ENCODE measurements at places on chromosomes 5 and 9. TPM values are rescaled to one million over a fixed set of nuclear protein-coding genes. Genes with fewer than 3 reads are reported as not detected.

GRCh38 chr9:132381966-132382541, 24.6 kb downstream of the TTF1 start:
- DNase-seq = peak; percentile 90

GRCh38 chr5:133457439-133458355, 154.6 kb downstream of the FSTL4 start:
- no peak for DNase-seq

The F12 gene
- total RNA-seq = 7.1 TPM

- DNase-seq = no peak
Observed at GRCh38 chr5:120538149-120538548, 74.0 kb downstream of the PRR16 start.

DNA sequence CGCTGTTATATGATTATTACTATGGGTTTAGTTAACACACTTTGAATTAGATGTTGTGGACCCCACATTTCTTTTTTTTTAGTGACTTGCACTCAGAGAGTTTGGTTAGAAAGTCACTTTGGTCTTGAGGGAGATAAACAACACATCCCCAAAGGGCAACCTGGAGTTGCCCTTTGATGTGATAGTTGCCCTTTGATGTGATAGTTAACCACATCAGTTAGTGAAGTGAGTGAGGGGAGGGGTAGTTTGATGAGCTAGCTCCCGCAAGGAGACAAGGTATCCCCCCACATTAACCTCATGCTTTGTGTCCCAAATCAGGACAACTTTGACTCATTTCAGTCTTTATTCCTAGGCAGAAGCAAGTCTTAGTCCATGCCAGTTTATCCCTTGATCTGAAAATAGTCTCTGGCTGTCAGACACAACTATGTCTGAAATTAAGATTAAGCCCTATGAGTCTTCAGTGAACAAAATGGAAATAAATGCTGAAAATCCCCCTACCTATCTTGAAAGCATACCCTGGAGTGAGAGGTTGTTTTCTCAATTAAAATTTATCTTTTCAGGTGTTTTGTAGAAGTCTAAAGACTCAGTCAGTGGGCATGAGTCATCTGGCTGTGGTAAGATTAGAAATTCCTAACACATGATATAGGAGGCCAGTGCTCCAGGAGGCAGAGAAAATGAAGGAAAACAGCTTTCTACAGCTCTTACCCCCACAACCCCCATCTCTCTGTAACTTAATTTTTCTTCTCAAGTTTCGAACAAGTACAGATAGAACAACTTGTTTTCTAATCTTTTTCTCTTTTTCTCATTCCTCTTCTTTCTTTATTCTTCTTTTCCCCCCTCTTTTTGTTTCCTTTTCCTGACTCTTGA, 208.9 kb upstream of the DMRTA1 start:
- DNase-seq = no peak

The ARSI gene
- not detected for total RNA-seq

DNA sequence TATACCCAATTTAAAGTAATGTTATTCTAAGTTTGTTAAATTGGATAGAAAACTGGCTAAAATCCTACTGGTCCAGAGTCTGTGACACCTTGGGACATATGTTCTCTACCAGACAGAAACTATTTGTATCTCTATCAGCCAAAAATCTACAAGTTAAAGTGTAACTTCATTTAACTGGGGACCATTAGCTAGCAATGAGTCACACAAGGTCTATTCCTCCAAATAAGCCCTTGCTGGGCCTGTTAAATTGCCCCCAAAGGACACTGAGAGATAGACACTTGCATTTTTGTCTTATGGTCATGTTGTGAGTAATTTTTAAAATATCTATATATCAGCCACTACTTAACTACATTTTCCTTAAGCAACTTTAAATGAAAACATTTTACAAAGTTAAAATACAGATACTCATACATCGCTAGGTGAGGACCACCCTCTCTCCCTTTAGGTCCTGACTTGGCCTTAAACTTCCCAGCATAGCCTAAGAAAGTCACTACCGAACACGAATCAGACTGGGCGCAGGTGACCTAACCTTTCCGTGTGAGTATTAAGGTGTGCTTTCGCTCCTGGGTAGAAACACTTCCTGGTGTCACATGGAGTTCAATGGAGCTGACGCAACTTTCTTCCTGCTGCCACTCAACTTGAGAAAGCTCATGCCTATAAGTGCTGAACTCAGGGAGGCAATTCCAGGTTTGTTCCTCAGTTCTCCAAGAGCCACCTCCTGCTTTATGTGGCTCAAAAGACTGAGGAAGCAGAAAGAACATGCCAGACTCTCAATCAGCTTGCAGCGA, 249.1 kb downstream of the DIRAS2 start:
- no peak for DNase-seq

- DNase-seq = no peak
Observed at GRCh38 chr9:88056876-88057275, 81.4 kb downstream of the SPATA31C2 start.

The SPATA31C1 gene
- total RNA-seq = not detected

GRCh38 chr9:30932226-30932625, 1452.2 kb upstream of the ACO1 start:
- DNase-seq = no peak

Data from GM12878 (cell line).